CD4-positive, alpha-beta T cell treated with Interleukin-17A for 1 hour (primary cell): ENCODE measurements at places on chromosomes 13 and 19.

DNA sequence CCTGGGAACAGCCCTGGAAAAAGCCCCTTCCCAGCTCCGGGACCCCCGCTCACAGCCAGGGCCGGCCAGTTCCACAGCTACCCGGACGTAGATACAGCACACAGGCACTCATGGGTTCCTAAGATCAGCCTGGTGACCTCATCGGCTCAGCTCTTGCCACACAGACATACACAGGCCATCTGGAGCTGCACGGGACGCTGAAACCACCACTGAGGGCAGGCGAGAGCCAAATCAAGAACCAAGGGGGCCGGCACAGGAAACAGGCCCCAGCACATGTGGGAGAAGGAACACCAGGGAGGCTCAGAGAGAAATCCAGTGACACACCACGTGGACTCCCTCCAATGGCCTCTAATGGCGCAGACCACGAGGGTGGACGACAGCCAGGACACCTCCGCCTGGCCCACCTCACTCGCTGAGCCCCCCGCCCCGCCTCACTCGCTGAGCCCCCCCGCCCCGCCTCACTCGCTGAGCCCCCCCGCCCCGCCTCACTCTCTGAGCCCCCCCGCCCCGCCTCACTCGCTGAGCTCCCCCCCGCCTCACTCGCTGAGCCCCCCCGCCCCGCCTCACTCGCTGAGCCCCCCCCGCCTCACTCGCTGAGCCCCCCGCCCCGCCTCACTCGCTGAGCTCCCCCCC lies 69.7 kb upstream of the C13orf46 start:
- DNase-seq = no peak

DNA sequence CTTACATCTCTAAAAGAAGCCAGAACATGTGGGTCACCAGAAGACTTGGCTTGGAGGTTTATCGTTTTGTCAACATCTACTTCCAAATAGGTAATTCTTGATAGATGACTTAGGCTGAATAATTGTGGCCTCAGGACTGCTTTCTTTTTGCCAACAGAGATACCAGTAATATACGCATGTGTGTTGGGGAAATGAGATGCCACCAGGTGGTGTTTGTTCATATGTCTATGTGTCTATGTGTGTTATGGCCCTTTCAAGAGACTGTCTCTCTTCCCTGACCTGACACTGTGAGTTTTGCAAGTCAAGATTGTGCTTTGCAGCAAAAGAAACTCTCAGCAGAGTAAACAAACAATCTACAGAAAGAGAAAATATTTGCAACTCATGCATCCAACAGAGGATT lies 31.6 kb upstream of the METTL21C start:
- DNase-seq = peak; percentile 22

DNA sequence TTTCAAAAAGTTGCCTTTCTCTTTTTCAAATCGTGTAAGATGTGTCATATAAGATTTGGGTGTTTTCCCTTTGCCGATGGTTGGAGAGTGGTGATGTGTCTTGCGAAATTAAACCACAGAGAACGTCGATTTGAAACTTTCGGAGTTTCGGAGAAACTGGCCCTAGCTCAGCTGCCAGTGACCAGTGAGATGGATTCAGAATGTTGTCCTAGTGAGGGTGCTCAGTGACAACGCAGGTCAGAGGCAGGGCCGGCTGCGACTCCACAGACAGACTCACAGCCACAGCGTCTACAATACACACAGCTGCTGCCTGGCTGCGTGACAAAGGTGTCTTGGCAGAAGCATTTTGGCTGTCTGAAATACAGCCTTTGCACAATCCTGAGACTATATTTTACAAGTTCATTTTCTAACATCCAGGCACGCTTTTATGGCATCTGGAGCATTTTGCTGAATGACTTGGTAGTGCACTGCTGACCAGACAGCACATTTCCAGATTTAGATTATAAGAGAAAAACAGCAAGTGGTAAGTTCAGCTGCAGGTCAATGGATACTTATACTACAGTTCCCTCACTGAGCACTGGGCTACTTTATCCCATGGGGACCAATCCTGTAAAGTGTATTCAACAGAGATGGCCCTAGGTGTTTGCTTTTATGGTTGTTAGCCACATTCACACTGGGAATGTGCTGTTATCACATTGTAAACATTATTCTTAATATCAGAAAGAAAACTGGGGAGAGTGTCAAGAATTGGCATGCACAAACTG lies 207.5 kb downstream of the KCNRG start:
- peak; percentile 52 for DNase-seq

- no peak for DNase-seq
Measured at GRCh38 chr13:49459580-49459979, 15.5 kb downstream of the SETDB2 start.

- DNase-seq = no peak
Measured at GRCh38 chr13:108705031-108705430, 75.6 kb downstream of the MYO16 start.

DNA sequence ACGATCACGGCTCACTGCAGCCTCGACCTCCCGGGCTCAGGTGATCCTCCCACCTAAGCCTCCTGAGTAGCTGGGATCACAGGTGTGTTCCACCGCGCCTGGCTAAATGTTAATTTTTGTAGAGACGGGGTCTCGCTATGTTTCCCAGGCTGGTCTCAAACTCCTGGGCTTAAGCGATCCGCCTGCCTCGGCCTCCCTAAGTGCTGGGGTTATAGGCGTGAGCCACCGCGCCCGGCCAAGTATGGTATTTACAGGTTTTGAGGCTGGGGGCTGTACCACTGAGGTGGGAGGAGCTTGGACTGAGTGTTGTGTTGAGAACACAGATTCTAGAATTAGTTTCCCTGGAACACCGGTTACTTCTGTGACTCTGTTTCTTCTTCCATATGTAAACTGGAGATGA lies 452 bp upstream of the PPM1N start:
- DNase-seq = no peak

GRCh38 chr13:93343097-93343496 lies 116.5 kb downstream of the GPC6 start:
- DNase-seq = no peak

- no peak for DNase-seq
Measured at GRCh38 chr13:93946994-93947393, 532.5 kb downstream of the DCT start.

GRCh38 chr13:81874253-81874652 lies 1533.3 kb upstream of the SPRY2 start:
- DNase-seq = no peak

DNA sequence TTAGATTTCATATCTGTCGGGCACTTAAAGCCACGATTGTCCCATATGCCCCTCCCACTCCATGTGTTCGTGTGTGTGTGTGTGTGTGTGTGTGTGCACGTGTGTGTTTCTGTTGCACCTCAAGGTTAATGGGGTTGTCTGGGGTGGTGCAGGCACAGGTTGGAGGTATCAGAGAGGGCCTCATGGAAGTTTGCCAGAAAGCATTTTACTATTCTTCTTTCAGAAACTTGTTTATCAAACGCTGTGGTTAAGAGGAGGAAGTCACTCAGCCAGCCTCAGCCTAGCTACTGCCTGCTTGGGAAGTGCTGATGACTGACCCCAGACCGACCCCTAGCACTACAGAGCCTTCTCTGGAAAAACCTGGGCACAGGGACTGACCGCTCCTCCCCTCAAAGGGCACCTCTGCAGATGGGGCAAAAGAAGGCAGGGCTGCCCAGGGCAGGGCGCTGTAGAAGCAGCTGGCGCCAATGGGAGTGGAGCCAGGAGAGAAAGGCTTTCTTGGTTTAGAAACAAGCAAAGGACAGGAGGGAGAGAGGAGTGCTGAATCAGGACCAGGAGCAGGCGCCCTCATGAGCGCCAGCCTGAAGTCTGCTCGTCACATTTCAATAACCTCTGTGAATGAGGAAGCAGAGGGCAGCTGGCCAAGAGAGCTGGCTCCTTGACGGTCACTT lies 3.9 kb downstream of the SIAH3 start:
- peak; percentile 59 for DNase-seq

GRCh38 chr19:36032251-36033104 lies at the start of gene CLIP3:
Gene CLIP3 (minus strand): TSS chr19:36032873. CDS start chr19:36032357, 516 bp downstream.
- DNase-seq = peak; percentile 26

DNA sequence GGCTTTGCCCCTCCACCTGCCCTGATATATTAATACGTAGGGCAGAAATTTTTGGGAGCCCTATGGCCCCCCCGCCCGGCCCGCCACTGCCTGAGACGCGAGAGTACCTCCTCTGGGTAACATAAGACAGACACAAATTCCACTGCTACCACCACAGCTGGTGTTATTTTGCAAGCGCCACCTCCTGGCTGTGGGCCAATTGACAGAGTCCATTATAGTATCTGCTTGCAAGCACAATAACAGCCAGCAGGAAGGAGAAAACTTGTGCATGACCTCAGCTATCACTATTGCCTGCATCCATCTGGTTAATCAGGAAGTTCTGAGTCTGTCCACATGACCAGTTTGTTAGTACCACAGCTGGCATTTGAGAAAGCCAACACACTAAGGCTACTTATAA lies 25.3 kb upstream of the OR10H2 start:
- peak; percentile 21 for DNase-seq

GRCh38 chr13:60727140-60727539 lies 330.1 kb downstream of the TDRD3 start:
- no peak for DNase-seq

GRCh38 chr13:29969286-29969685 lies 118.9 kb upstream of the UBL3 start:
- no peak for DNase-seq

DNA sequence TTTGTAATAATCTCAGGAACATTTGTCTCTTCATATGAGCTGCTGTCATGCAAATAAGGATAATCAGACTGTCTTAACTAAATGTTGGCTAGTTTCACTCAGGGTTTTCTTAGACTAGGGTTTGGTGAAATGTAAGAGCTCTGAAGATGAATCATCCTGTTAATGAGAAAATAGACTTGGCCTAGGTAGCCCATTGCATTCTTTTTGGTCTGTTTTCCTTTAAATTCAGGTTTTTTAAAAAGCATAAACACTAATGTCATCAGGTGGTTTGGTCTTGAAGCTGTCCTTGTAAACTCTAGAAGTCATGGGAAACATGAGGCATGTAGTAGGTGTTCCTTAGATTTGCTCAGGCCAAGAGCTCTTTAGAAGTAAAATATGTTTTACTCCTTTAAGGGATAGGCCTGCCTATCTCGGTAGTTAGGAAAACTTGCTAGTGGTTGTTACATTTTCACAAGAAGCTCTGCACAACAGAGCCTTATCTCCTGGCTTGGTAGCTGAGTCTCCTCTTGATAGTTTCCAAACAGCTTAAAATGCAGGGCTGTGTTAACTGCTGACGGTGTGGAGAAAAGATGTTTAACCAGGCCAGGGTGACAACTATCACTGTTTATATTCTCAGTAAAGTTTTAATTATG lies 62.0 kb upstream of the C1QTNF9B start:
- DNase-seq = no peak

GRCh38 chr19:33689868-33690267 lies 68.1 kb downstream of the CHST8 start:
- DNase-seq = no peak

DNA sequence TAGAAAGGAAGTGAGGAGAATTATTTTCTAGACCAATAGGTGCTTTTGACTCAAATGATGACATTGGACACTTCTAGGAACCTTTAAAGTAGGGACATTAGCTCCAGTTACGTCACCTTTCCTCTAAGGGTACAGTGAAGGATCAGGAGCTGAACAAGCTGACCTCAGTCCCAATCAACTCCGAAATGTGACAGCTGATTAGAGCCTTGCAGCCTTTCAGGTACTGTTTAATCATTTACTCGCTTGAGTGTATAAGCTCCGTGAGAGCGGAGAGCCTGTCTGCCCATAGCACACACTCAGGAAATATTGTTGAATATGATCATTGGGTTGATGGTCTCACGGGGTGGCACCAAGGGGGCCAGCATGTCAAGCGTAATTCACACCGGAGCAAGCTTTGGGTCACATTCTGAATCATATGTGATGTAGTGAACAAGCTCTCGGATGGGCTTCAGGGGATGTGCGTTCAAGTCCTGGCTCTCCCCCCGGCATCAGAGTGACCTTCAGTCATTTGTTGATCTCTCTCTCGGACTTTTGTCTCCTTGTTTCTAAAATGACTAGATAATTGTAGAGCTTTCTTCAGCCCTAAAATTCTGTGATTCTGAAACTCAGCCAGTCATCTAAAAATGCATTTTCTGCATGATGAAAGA lies 141.9 kb downstream of the ZIC5 start:
- DNase-seq = no peak

DNA sequence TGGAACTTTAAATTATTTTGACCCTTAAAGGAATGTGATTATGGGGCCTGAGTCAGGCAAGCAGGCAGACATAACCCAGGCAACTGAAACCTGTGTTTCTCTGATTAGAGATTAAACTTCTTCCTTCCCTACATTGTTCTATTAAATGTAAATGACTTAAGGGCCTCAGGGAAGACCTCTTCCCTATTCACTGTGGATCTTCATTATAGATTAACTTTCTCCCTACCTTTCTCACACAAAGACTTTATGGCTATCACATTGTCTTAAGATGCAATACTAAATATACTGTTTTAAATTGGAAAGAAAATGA lies 8.8 kb upstream of the METTL21C start:
- no peak for DNase-seq

DNA sequence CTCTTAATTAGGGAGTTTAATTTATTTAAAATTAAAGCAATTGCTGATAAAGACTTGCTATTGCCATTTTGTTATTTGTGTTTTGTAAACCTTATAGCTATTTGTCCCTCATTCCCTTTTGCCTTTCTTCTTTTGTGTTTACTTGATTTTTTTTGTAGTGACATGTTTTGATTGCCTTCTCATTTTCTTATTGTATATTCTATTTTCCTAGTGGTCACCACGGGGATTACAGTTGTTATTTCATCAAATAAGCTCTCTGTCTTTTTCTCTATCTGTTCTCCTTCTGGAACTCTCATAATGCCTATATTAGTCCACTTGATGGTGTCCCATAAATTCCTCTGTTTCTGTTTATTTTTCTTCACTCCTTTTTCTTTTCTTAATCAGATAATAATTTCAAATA lies 64.4 kb upstream of the FRY start:
- DNase-seq = no peak

GRCh38 chr19:3268326-3268725 lies 43.9 kb downstream of the CELF5 start:
- DNase-seq = no peak

- no peak for DNase-seq
Measured at GRCh38 chr13:58706421-58706820, 1074.9 kb downstream of the PCDH17 start.

GRCh38 chr19:4298810-4299550 lies 3.2 kb downstream of the TMIGD2 start:
- no peak for DNase-seq

GRCh38 chr13:41388143-41388881 lies 69.0 kb upstream of the RGCC start:
- DNase-seq = no peak

DNA sequence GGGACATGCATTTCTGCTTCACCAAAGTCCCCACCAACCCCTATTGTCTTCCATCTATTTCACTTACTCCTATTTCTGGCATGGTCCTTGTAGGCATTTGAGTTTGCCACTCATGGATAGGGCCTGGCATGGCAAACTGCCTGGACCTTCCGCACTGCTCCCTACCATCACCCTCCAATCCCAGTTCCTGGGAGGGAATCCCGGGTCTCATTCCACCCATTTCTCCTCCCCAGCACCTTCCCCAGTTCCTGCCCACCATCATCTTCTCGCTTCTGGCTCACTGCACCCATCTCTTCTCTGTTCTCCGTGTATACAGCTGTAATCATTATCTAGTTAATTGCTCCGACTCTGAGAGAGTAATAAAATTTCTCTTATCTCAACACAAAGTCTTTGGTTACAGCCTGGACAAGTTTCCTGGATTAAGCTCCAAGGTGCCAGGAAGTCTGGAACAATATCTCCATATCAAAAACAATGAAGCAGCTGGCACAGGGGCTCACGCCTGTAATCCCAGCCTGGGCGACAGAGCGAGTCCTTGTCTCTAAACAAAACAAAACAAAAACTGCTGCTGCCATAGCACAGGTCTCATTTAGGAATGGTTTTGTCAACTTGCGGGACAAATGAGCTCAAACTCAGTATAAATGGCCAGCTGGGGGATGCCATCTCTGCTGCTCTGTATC lies 17.0 kb upstream of the COX7A1 start:
- no peak for DNase-seq
